Pulmonary artery endothelial cell (primary cell): ENCODE measurements at places on chromosomes 12 and 14. TPM values are rescaled to one million over a fixed set of nuclear protein-coding genes. Genes with fewer than 3 reads are reported as not detected.

ESRRB gene
- not detected in 2 replicates for total RNA-seq

RXYLT1 gene
- 8.4 and 12.2 TPM in 2 replicates for total RNA-seq

TAS2R19 gene
- total RNA-seq: 3.9 and 4.1 TPM in 2 replicates

SPRYD3 gene
- total RNA-seq: 20.0 and 21.8 TPM in 2 replicates

SMAGP gene
- 12.3 and 17.9 TPM in 2 replicates for total RNA-seq

ARL6IP4 gene
- total RNA-seq: 214 and 261 TPM in 2 replicates

PLXNC1 gene
- 0.53 and 0.71 TPM in 2 replicates for total RNA-seq

NEMF gene
- total RNA-seq: 46.1 and 67.0 TPM in 2 replicates

SERPINA9 gene
- not detected in 2 replicates for total RNA-seq

SLC17A8 gene
- total RNA-seq: not detected in 2 replicates

AKAP3 gene
- 0.79 and 2.2 TPM in 2 replicates for total RNA-seq

INSM2 gene
- total RNA-seq: not detected in 2 replicates

SPTLC2 gene
- total RNA-seq: 48.1 and 54.5 TPM in 2 replicates
